Kidney (tissue), 22 donors: ENCODE measurements at places on chromosomes 7 and 10. TPM values are rescaled to one million over a fixed set of nuclear protein-coding genes. Genes with fewer than 3 reads are reported as not detected.

Gene NOM1
- 5.8 TPM for polyA plus RNA-seq

Gene HOXA4
- polyA plus RNA-seq, result 13.0 TPM

Gene PDZD7
- polyA plus RNA-seq, result 1.9 TPM

Gene CALML5
- polyA plus RNA-seq, result not detected

Gene CTNNA3
- polyA plus RNA-seq, result 0.45 TPM

Gene OAT
- 76.6 TPM for polyA plus RNA-seq

Gene OSBPL3
- 8.6 TPM for polyA plus RNA-seq

Gene HEPACAM2
- 15.1 TPM for polyA plus RNA-seq

Gene SPDYE6
- polyA plus RNA-seq, result not detected

Gene CALY
- 0.54 TPM for polyA plus RNA-seq

Gene PRF1
- 1.4 TPM for polyA plus RNA-seq

Gene IL6
- polyA plus RNA-seq, result 0.58 TPM
